AG09309 (cell line): ENCODE measurements at places on chromosomes 6 and 20.

- DNase-seq, result no peak
Observed at GRCh38 chr6:19180348-19181072, 656.7 kb upstream of the ID4 start.

- no peak for DNase-seq
Observed at GRCh38 chr6:38508894-38509293, 130.8 kb downstream of the BTBD9 start.

DNA sequence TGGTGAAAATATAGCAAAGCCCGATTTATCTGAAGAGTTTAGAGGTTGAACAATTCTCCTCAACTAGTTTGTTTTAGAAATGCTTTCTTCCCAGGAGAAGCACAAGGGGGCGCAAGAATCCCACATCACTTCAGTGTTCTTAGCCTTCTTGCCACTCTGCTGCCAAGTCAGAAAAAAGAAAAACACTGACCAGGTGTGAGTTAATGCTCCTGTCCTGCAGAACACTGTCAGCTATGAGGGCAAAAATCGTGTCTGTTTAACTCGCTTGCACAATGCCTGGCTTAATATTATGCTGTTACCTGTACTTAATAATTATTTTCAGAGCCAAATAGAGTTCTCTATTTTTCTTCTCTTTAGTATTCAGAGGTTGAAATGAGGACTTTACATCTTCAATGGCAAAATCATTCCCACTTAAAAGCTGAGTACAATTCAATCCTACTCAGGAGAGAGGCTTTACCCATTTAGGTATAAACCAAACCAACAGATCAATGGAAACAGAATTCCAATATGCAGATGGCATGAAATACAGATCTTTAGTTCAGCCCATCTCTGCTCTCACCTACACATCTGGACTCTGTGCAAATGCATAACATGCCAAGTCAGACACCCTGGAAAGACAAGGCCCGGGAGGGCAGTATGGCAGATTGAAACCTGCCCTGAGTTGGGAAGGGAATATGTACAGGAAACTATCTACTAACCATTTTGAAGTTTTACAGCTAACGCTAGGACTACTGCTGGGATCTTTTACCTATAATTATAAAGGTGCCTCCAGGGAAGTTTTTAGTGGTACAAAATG lies 71.4 kb upstream of the TULP1 start:
- DNase-seq, result peak; percentile 33

DNA sequence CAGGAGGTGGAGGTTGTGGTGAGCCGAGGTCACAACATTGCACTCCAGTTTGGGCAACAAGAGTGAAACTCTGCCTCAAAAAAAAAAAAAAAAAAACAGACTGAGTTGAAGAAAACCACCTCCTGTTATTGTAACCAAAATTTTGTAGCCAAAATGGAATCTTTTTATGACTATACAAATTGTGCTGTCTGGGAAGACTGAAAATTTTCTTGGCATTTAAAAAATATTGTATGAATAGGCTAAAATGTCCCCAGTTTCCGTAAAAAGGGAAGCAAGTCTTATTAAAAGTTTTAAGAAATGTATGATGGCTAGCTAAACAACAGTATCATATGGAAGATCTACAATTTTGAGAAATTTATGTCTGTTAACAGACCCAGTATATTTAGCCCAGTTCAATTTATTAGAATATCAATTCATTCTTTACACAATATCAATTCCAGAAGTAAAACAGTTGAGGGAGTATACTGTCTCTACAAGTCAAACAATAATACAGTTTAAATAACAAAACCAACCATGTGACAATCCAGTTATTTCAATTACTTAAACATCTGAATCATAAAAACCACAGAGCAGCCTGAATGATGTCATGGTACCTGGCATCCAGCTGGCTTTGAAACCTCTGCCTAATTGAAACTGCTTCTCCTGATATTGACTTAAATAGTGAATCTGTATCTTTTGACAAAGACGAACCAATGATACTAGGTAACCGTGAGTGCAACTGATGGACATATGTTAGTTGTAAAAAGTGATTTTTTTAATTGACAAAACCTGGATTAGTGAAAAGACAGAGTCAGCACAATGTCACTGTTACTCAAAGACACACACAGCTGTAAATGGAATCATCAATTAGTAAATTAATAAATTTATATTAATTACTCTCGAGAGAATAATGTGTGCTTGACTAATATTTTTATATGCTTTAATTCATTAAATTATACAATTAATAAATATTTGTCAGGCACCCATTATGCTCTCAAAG lies 166.6 kb upstream of the MARCKS start:
- DNase-seq, result peak; percentile 68

DNA sequence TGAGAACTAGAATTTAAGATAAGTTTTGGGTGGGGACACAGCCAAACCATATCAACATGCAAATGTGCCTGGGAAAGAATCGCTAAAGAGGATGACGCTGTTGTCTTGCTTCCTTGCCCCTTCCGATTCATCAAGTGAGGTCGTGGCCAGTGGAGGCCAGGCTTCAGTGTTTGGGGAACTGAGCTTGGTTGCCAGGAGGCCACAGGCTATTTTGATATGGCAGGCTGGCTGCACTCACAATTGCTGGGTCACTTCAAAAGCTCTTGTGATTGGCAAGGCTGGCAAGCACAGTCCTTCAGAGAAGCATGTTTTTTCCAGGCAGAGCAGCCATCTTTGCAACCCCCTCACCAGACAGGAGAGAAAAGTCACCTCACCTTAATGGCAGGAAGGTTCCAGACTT lies 45.8 kb downstream of the SAMD5 start:
- no peak for DNase-seq

DNA sequence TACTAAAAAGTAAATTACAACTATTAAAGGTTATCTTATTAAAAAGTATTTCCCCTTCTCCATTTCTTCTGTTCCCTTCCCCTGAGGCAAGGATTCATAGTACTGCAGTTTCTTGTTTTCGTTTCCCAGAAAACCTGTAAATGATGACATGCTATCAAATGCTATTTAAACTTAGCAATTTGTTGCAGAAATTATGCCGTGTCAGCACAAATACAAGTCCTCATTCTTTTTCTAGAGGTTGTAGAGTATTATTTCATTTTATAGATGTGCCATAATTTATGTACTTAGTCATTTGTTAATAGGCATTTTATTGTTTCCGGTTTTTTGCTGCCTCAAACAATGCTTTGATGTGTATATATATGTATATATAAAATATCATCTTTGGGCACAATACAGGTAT lies 268.4 kb downstream of the PLCB1 start:
- DNase-seq, result no peak

GRCh38 chr6:117075218-117075617 lies 190.1 kb upstream of the VGLL2 start:
- DNase-seq, result no peak

DNA sequence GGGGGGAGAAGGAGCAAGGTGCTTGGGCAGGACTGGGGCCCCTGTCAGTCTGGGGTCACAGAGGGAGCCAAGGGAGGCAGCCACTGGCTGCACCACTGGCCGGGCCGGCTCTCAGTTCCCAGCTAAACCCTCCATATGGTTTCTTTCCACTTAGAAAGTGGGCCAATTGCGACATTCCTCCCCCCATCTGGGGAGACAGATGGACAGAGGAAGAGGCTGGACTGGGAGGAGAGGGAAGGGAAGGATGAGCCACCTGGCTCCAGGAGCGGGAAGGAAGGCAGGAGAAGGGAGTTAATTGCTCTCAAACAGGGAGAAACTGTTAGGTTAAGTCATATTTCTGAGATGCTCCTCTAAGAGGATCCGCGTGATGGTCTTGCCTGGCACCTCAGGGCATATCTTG lies 82.2 kb downstream of the GRM4 start:
- no peak for DNase-seq

GRCh38 chr6:22239261-22239921 lies 57.4 kb downstream of the PRL start:
- no peak for DNase-seq

DNA sequence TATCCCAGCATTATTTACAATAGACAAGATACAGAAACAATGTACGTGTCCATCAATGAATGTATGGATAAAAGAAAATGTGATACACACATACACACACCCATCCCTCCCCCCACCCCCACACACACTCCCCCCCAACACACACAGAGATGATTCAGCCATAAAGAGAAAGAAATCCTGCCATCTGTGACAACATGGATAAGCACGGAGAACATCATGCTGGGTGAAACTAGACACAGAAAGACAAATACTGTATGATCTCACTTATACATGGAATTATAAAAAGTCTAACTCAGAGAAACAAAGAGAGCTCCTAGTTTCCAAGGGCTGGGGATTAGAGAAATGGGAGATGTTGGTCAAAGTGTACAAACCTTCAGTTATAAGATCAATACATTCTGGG lies 104.8 kb upstream of the LY86 start:
- DNase-seq, result no peak

DNA sequence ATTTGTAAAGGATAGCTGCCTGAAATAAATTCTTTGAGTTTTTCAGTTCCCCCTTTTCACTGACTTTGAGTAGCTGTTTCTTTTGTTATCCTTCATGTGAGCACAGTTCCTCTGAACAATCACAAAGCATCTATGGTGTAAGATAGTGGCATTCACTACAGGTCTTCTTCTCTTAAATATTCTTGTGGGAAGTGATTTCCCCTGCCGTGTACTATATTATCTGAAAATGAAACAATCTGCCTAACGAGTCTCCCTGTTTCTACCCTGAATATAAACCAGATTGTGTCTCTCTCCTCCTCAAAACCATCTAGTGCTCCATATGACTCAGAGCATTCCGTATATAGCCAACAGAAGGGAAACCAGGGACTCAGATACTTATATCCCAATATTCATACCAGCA lies 380.1 kb upstream of the SOX4 start:
- no peak for DNase-seq

- DNase-seq, result no peak
Observed at GRCh38 chr20:23011008-23011721, 23.9 kb upstream of the SSTR4 start.
